Activated CD4-positive, alpha-beta T cell treated with anti-CD3 and anti-CD28 coated beads, Interleukin-2, amount 50 U/mL, for 48 hours (primary cell): ENCODE measurements at places on chromosomes 3 and 15.

DNA sequence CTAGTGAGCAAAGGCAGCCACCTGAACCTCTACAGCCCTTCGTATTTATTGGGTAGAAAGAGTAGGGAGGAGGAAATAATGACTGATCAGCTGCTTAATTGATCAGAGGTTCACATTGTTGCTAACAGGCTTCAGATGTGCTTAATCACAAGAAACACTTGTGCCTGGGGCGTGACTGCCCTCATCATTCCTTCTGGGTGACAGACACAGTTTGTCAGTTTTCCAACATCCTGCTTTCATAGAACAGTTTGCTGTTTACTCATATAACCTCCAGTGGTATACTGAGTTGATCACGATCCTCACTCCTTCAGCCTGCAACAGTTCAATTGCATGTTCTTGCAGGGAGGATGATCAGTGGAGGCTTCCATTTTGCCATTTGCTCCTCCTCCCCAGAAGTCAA, 13.6 kb upstream of the CASR start:
- DNase-seq = no peak

DNA sequence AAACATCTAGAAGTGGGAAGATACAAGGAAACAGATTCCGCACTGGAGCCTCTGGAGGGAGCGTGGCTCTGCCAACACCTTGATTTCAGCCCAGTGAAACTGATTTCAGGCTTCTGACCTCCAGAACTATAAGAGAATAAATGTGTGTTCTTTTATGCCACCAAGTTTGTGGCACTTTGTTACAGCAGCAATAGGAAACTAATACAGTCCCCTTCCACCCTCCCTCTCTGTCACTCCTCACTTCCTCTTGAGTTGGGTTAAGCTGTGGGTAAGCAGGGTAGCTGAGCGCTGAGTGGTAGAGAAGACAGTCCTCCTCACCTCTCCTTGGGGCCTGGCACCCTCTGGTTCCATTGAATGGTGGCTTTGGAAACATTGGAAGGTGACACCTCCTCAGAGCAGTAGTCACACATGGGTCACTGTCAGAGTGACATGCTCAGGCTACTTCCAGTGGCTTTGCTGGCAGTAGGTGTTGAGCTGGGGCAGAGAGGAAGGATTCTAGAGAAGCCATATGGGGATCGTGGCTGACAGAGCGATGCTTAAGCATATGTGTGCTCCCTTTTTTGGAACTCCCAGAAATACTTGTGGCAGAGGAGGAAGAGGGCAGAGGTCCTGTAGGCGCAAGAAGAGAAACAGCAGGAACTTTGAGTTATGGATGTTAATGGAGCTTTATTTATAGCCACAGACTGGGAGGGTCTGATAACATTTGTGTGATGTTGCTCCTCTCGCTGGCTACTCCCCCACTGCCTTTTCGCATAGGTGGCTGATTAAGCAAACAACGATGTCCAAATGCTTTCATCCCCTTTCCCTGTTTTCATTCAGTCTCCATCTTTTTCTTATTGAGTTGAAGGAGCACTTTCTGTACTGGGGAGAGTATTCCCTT, 14.8 kb upstream of the HCN4 start:
- no peak for DNase-seq

DNA sequence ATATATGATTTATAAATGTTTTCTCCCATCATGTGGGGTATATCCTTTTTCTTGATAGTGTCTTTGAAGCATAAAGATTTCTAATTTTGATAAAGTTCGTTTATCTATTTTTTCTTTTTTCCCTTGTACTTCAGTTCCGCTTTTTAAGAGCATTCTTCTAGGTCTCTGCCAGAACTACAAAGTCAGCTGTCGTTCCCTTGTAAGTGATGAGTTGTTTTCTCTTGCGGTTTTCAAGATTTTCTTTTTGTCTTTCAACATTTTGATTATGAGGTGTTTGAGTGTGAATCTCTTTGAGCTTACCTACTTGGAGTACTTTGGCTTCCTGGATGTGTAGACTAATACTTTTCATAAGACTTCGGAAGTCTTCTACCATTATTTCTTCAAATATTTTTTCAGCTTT, 9.3 kb upstream of the PRICKLE2 start:
- DNase-seq = no peak

DNA sequence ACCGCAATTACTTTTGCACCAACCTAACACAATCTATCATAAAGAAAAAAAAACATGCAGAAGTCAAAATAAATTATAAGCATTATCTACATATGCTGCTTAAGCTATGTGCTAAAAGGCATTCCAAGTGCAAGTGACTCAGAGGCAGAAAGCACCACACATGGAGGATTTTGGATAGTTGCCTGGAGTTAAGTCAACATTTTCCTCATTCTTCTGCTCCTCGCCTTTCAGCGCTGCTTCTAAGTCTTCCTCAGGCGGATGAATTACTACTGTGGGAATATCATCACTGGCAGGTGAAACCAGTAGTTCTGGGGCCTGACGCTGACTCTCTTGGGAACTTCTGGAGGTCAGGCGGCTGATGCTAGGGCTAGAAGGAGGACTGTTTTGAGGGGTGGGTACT, 53.1 kb downstream of the SLC4A7 start:
- no peak for DNase-seq

GRCh38 chr3:24773798-24774197, 279.1 kb upstream of the THRB start:
- peak; percentile 1 for DNase-seq

DNA sequence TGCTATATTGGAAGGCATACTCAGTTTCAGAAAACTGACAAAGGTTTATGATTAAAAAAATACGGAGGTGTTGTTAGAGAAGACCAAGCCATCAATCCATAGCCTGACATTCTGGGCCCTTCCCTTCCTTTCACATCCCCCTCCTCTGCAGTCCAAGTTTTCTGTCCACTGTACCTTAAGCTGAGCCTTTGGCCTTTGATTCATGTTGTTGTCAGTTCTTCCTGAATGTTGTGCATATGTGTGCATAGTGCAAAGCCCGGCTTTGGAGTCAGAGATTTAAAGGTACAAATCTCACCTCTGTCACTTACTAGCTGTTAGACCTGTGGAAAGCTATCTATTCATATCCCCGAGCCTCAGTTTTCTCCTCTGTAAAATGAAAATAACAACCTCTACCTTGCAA, 104.9 kb upstream of the AGBL1 start:
- no peak for DNase-seq

DNA sequence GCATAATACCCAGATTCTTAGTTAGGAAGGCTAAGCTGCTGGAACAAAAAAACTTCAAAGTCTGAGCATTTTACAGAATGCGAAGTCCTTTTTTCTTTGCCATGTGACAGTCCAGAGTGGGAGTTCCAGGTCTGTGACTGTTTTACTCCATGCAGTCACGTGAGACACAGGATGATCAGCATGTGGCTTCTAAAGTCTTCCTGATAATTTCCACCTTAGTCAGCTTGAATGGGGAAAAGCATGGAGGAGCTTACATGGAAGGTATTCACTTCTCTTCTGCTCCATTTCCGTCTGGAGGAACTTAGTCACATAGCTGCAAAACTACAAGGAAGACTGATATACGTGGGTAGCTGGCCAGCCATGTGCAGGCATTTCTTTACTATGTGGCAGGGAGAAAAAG, 1.7 kb downstream of the SNTN start:
- no peak for DNase-seq

DNA sequence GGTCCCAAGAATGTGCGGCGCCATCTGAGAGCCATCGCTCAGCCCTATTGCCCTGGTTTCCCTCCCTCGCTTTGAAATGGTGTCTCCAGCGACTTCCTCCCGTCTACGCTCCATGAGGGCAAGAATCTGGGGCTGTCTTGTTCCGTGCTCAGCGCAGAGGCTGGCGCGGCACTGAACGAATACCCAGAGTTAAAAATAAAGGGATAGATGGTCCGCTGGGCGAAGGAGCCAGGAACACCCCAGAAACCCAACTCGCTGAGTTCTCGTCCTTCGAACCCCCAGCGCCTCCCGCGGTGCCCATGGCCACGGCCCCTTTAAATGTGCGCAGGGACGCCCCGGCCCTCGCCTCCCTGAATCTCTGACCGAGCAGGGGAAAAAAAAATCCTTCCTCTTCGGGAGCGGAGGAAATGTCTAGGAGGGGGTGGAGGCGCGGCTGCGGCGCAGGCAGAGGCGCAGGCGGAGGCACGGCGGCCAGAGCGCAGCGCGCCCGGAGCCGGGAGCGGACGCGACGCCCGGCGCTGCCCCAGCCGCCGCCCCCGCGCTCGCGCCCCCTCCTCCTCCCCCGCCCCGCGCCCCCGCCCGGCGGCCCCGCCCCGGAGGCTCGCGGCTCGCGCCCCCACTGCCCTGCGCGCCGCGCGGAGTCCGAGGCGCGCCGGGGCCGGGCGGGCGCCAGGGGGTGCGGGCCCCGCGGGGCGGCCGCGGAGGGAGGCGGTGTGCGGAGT, 8.5 kb upstream of the FGD5 start:
- no peak for DNase-seq

DNA sequence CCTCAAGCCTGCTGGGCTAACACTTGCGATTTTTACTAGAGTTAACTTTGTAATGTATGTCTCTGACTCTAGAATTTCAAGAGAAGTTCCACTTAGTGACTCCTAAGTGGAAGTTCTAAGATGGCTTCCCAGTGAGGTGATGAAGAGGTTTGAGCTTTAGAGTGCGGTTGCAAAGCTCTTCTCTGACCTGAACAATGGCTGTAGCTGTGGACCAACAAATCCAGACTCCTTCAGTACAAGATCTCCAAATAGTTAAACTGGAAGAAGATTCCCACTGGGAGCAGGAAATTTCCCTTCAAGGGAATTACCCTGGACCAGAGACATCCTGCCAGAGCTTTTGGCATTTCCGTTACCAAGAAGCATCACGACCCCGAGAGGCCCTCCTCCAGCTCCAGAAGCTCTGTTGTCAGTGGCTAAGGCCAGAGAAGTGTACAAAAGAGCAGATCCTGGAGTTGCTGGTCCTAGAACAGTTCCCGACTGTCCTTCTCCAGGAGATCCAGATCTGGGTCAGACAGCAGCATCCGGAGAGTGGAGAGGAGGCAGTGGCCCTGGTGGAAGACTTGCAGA, 22.3 kb downstream of the WDR73 start:
- peak; percentile 26 for DNase-seq

GRCh38 chr15:34470091-34470490, 32.5 kb upstream of the GOLGA8A start:
- no peak for DNase-seq

GRCh38 chr15:31236184-31237042, 90.2 kb upstream of the KLF13 start:
- no peak for DNase-seq

DNA sequence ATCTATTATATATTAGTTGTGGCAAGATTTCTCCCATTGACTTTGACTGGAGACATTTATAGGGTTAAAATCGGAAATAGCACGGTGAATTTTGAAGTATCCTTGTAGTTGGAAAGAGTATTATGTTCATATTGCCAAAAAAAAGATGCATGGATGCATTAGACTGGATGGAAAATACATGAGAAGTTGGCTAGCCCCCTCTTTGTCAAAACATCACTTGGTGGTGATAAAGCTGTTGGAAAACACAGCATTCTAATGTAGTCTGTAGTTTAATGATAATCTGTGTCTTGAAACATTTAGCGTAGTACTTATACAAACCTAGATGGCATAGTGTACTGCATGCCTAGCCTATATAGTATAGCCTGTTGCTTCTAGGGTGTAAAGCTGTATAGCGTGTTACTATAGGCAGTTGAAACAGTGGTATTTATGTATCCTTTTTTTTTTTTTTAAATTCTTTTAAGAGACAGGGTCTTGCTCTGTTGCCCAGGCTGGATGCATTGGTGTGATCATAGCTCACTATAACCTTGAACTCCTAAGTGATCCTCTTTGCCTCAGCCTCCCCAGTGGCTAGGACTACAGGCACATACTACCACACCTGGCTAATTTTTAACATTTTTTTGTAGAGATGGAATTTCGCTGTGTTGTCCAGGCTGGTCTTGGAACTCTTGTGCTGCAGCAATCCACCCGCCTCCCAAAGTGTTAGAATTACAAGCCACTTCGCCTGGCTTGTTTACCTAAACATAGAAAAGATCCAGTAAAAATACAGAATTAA, 21.8 kb downstream of the CTNNB1 start:
- DNase-seq = no peak

DNA sequence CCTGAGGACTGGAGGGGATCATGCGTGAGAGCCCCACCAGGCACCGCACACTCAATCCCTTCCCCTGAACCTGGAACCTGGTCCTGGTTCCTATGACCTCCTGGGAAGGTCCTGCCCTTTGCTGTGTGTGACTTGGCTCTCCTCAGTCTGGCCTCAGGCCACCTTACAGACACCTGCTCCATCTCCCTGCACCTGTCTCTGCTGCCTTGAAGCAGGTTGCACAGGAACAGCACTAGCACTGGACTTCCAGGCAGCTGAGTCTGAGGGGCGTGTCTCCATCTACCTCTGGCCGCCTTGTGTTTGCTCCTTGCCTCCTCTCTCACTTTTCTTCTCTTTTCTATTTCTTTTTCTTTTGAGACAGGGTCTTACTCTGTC, 15.4 kb downstream of the PSTPIP1 start:
- no peak for DNase-seq

DNA sequence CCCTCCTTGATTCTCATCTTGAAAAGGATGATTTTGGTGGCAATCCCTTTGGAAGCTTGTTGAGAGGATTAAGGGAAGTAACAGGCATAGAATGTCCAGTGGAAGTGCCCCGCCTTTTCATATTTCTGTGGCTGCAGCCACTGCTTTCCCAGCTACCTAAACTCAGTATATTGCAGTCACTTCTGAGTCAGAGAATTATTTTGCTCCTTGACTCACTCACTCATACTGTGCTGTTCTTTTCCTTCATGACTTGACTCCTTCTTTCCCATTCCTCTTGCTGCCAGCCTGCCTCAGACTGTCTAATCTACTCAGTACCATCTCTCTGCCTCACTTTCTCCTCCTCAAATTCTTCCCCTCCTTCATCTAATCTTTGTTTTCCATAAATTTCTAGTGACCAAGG, 26.5 kb upstream of the POLR2M start:
- no peak for DNase-seq
